ENCODE measurements at places on chromosomes 3 and 15.

GRCh38 chr15:70569091-70569713 lies 194.2 kb downstream of the UACA start:
- peak; percentile 65 for DNase-seq

DNA sequence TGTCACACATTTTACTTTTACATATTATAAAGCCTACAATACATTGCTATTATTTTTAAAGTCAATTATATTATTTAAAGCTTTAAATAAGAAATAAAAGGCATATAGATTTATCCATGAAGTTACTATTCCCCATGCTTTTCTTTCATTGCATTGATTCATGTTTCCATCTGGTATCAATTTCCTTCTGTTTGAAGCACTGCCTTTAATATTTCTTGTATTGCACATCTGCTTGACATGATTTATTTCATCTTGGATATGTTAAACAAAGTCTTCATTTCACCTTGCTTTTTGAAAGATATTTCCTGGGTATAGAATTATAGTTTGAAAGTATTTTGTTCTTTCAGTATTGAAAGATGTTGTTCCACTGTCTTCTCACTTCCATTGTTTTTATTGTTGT lies 174.3 kb upstream of the MBNL1 start:
- DNase-seq: no peak

DNA sequence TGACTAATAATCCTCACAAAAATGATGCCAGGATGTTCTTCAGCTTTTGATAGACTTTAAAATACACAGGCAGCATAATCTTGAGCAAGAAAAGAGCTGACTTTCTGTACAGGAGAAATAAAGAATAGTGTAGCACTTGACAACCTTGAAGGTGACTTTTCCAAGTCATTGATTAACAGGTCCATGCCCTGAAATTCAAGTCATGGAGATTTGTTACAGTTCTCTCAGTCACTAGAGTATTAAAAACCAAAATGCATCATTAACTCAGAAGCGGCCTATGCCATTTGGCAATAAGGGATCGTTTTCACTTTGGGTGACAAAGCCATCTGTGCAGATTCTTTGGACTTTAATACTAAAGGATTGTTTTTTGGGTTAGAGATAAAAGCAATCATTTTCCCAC lies 692.7 kb upstream of the SGO1 start:
- no peak for DNase-seq

DNA sequence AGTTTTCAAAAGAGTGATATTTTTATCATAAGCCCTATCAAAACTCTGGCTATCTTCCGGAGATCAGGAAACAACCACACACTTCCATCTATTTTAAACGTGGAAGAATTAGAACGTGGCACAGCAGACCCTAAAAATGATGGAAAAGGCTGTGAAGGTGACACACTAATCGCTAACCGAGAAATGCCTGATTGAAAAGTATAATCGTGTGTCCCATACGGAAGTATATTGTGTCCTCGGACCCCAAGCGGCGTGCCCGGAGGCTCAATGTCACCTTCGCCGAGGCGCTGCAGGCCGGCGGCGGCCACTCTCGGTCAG lies 642 bp downstream of the COX5A start:
- DNase-seq: peak; percentile 30

DNA sequence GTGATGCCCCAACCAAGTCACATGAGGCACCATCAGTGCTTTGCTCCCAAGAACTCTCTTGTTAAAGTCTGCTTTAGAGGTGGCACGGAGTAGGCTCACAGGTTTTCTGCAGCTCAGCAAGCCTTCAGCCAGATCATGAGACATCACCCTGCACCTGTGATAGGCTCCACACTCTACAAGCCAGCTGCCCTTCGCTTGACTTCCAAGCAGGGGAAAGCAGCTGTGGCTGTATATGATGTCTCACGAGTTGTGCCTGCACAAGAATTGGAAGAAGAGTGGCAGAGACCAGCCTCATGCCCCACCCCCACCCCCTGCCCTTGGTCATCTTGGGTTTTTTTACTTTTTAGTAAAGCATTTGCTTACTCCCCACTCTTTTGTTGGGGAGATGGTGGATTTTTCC lies 22.5 kb downstream of the MRPS11 start:
- DNase-seq: no peak

- DNase-seq: no peak
These were observed 9.1 kb downstream of the ACTC1 start for GRCh38 chr15:34786206-34786605.

DNA sequence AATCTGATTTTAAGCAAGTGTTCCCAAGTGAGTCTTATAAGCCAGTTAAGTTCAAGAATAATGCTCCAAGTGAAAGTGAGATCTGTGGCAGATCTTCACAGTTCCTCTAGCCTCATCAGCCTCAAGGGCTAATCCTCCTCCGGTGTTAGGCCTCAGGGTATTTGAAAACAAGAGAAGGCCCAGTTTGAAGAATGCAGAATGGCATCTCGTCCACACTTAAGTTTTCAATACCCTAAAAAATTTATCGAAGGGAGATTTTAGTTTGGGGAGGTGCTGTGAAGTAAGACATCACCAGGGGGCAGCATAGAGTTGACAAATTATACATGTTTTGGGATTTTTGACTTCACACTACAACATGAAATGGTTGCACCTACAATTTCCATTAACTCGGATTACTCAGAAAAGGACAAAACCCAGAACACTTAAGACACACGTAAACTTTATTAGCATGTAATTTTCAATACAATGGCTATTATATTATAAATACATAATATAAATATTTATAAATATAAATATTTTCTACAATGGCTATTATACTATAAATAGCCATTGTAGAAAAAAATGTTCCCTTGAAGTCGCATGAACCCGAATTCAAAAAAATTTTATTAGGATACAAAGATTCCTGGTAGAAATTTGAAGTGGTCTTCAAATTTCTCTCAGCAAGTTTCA lies 2.3 kb upstream of the TMEM266 start:
- DNase-seq: peak; percentile 76

- no peak for DNase-seq
These were observed 10.4 kb downstream of the PLA2G4E start for GRCh38 chr15:42010434-42010833.

DNA sequence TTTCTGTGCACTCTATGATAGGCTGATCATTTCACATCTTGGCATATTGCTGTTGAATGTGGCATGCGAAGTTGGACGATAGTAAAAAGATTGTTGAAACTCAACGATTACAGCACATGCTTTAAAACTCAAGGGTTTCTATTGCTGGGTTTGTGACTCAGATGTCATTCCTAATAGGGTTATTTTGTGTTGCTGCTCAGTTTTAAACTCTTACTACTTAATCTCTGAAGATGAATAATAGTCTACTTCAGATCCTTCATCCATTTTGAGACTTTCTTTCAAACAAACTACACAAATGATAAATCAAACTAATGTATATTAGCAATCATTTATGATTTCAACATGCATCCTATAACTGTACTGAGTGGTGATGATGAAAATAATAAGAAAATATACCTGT lies 71.3 kb upstream of the MBNL1 start:
- peak; percentile 64 for DNase-seq

DNA sequence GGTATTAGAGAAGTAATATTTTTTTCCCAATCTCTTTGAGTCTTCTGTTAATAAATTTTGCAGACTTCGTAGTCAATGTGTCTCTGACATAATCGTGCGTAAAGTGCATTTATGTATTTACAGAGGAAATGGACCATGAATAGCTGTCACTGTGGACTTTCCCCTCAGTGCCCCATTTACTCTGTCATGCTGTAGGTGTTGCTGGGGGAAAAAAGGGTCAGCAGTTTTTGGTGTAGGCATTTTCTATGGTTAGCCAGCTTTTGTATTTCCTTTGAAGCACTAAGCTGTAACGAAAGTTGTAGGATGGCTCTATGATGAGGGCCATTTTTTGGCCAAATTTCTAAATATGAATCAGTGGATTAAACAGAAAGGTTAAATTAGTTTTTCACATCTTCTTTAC lies 598.4 kb downstream of the FGF12 start:
- no peak for DNase-seq

- DNase-seq: no peak
These were observed 218.2 kb upstream of the TPM1 start for GRCh38 chr15:62824111-62825015.

DNA sequence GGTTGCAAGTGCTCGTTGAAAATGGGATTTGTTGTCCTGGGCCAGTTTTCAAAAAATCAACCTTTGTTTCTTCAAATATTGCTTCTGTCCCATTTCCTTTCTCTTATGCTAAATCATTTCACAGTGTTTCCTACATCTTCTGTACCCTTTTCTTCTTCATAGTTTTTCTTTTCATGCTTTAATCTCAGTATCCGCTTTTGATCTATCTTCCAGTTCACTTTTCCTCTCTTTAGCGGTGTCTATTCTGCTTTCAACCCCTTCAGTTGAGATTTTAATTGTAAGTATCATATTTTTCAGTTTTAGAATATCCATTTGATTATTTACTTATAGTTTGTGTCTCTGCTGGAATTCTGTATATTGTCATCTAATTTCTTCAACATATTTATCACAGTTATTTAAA lies 311.7 kb upstream of the TPM1 start:
- DNase-seq: no peak

DNA sequence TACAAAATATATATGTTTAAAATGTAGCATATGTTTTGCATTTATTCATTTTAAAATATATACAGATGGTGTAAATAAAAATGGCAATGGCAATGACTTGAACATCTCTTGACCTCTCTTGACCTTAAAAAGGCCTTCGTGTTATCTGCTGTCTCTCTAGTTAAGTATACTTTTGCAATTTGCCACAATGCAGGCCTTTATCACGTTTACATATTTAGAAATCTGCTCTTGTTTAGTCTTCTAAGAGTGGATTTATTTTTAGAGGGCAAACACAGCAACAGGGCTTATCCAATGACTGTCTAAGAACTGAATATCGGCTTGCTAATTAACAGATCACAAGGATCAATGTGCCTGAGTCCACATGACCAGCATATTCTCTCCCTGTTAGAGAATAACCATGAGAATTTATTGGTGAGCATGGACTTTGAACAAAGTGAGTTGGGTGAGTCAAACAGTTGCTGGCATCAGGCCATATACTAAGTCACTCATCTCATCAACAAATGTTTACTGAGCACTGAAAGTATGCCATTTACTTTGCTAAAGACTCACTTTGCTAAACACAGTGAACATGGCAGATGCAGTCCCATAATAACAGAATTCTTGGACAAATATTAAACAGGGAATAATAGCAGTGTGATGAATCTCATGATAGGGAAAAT lies 48.2 kb downstream of the MDFIC2 start:
- no peak for DNase-seq

DNA sequence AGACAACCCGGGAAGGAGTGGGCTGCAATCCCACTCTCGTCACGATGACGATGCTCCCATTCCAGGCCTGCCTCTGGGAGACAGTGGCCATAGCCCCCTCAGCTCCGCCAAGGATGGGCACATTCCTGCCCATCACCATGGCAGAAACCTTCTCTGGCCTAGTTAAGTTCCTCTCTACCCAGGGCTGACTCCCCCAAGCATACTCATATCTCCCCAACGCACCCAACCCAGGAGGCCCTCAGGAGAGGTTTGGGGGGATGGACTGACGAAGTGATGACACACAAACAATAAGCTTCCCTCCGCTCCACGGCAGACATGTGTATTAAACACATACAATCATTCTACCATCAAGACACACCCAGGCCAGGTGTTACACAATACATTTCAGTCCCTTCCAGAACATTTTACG lies 60.1 kb downstream of the VGLL4 start:
- no peak for DNase-seq

DNA sequence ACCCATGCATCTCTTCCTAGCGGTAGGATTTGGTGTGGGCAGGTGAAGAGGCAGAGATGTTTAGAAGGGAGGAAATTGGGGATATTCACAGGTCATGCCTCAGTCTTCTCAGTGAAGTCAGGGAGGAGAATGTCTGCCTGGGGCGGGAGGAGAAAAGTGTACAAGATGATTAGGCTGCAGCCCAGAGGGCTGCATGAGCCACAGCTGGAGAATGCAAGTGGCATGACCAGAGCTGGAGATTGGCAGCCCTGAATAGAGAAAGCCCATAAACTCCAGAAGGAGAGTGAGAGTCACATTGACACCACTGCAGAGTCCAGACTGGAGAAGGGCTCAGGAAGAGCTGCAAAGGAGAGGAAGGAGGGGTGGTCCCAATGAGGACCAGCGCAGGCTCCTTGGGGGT lies 22.6 kb downstream of the PDHB start:
- no peak for DNase-seq

- peak; percentile 4 for DNase-seq
These were observed 35.3 kb downstream of the KCNH8 start for GRCh38 chr3:19183584-19183983.

GRCh38 chr3:46959161-46959511 lies 17.4 kb downstream of the CCDC12 start:
- DNase-seq: no peak

GRCh38 chr15:57591822-57592367 lies at the start of gene MYZAP:
TSS of gene MYZAP (plus strand) at chr15:57591904. CDS start at chr15:57592035, 131 bp downstream.
- DNase-seq: no peak

GRCh38 chr3:62070891-62071290 lies 302.5 kb downstream of the FEZF2 start:
- no peak for DNase-seq

DNA sequence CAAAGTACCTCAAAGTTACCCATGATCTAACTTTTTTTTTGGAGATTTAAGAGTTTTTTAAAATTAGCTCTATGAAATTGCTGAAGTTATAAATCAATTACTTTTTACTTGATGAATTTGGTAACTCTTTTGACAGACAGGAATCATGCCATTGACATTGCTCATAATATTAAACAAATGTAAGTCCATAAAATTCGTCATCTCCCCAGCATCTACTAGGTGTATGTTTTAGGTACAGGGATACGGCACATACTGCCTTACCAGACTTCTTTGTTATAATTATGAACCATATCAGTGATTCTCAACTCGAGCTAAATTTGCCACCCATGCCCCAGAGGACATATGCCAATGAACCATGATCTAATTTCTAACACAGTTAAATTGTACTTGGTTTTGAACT lies 247.5 kb upstream of the TGFBR2 start:
- DNase-seq: no peak

DNA sequence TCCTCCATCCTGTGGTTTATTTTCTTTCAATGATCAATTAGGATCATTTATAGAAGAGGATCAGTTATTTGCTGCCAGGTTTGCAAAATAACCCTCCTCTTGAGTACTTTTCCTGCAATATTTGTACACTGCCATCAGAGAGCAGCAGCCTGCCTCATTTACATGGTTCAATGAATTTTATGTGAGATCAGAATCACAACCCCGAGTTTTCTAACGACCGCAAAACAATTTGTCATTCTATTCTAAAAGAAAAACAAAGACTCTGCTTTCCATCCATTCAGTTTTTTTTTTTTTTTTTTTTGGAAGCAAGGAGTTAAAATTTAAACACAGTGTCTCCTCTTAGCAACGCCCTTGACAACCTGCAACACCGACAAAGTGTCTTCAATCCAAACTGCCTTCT lies 146.9 kb downstream of the RAB11A start:
- no peak for DNase-seq

- no peak for DNase-seq
These were observed 42.1 kb upstream of the TASOR start for GRCh38 chr3:56725175-56725574.

- DNase-seq: no peak
These were observed 242.8 kb downstream of the CHST2 start for GRCh38 chr3:143362115-143362991.

GRCh38 chr3:127170814-127171213 lies 22.1 kb upstream of the PRR23E start:
- no peak for DNase-seq

Data from AML-193 (cell line).